ENCODE measurements at places on chromosomes 6 and 20.

- DNase-seq, result no peak
These were observed 116.0 kb downstream of the TRMT11 start for GRCh38 chr6:126102358-126102757.

- no peak for DNase-seq
These were observed 72.2 kb downstream of the CDH26 start for GRCh38 chr20:60030471-60030870.

GRCh38 chr20:9031991-9032390 lies 36.9 kb upstream of the PLCB4 start:
- no peak for DNase-seq

- DNase-seq, result no peak
These were observed 42.6 kb upstream of the SPDEF start for GRCh38 chr6:34598712-34599111.

DNA sequence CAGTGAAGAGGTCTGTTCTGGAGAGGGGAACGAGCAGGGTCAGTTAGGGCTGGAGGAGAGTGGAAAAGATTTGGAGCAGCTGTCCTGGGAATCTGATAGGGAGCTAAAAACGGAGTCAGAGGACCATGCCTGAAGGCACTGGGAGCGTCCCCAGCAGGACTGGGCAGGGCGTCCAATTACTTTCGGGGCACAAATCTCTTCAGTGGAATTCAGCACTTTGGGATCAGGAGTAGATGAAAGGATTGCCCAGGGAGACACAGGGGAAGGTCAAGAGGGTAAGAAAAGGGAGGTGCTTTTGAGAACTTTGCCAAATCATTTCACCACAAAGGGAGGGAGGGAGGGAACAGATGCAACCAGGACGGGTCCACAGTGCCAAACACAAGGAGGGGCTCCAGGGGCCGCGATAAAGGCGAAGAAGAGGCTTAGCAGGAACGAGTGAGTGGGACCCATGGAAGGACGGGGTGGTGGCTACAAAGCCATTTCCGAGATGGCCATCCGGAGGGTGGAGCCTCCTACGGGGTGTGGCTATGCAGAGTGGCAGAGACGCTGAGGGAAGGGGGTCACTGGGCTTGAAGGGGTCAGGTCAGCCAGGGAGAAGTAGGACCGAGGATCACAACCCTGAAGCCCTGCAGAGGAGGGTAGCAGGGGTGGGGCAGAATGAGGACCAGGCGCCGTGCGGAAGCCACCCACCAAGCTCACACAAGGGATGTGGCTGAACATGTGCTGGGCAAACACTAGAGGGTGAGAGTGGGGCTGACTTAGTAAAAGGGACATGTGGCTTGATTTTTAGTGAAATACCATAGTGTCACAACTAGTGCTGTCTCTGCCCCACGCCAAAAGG lies 180.0 kb upstream of the RREB1 start:
- no peak for DNase-seq

- peak; percentile 31 for DNase-seq
These were observed 314.1 kb upstream of the SGK1 start for GRCh38 chr6:134632024-134632423.

- DNase-seq, result no peak
These were observed 33.3 kb downstream of the ZC3H12D start for GRCh38 chr6:149451376-149452036.

- no peak for DNase-seq
These were observed 69.6 kb downstream of the GNAS-AS1 start for GRCh38 chr20:58781138-58781537.

DNA sequence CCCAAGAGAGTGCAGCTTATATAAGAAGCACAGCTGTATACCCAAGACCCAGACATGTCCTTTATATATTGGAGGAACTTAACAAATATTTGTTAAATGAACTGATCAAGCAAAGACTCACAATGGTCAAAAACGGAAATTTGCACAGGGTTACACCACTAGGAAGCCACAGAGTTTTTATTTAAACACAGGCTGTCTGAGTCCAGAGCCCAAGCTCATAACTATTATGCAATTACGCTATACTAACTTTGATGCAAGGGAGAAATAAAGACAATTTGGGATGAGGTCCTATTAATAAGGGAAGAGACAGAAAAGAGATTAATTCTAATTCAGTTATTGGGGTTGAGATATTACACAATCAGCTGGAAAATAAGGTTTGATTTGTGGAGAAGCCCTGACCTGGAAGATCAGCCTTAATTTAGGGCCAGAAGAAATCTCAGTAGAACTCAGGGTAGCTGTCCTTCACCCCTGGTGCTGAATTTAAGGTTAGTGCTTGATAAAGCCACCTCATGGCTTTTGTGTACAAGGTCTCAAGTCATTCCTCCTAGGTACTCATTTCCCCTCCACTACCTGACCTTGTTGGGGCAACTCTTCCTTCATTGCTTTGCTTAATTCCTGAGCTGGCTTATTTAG lies 10.5 kb upstream of the ZNF334 start:
- peak; percentile 16 for DNase-seq

GRCh38 chr20:57899554-57899953 lies 189.7 kb upstream of the PMEPA1 start:
- DNase-seq, result no peak

GRCh38 chr6:129679758-129680157 lies 30.2 kb downstream of the ARHGAP18 start:
- no peak for DNase-seq

- no peak for DNase-seq
These were observed 68.5 kb downstream of the FOXC1 start for GRCh38 chr6:1678201-1678600.

- no peak for DNase-seq
These were observed 10.8 kb downstream of the FNDC1 start for GRCh38 chr6:159180001-159180400.

DNA sequence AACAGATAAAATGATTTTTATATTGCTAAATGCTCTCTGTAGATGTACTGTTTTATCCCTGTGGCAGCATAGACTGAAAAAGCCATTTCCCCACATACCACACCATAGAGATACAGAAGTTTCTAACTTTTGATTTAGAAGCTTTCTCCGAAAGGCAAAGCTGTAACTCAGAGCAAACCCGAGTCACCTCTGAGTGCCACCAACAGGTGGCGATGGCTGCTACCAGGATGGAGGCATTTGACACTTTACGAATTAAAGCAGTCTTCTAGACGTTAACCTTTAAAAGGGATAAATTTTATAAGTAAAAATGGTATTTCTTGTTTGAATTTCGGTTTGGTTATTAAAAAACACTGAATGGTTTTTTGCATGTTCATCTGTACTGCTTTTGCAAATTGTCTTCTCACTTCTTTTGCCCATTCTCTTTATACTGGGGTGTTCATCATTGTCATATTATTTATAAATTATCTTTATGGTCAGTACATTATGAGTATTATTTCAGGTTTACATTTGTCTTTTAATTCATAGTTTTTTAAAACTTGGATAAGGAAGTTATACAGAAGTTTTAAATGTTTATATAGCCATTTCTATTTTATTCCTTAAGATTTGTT lies 201.0 kb upstream of the CEP162 start:
- peak; percentile 33 for DNase-seq

- DNase-seq, result no peak
These were observed 29.1 kb upstream of the SCRT2 start for GRCh38 chr20:704726-705125.

DNA sequence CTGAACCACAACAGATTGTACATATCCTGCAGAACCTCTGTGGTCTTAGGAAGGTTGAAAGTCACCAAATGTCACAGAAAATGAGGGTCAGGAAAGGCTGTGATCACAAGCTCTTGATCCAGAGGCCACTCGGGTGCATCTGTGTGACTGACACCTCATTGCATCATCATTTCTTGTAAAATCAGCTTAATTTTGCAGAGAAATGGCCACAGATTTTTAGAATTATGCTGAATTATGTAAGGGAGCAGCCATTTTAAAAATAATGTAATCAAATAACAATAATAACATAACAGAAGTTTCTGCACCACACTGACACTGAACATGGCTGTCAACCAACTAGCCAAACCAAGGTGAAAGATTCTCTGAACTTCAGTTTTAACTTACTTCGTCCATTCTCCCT lies 32.5 kb upstream of the PRND start:
- DNase-seq, result no peak

- DNase-seq, result no peak
These were observed 31.3 kb upstream of the PDE10A start for GRCh38 chr6:165694296-165694695.

DNA sequence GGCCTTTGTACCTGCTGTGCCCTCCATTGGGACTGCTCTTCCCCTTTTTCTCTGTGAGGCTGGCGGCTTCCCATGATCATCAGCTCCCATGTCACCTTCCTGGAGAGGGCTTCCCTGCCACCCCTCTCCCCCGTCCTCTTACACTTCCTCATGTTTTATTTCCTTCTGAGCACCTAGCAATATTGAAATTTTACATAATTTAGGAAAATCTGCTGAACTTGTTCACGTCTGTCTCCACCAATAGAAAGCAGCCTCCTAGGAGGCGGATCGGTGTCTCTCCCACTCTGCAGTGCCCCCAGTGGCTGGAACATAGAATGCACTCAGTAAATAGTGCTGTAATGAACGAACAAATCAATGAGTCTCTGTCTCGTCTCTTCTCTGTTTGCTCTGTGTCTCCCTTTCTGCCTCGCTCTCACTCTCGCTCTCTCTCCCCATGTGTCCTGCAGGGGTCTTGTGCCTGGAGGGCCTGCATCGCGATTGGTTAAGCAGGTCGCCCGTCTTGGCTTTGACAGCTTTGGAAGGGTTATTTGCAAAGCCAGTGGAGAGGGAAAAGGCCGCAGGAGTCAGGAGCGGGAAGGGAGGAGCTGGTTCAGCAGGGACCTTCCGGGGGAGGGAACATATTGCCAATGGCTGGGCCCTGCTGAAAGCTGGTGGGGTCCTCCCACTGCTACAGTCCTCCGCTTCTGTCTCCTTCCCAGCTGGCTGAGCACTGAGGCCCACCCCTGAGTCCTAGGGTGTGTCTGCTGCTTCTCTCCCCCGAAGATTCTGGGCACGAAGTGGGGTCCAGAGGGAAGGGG lies 12.1 kb upstream of the OCSTAMP start:
- peak; percentile 78 for DNase-seq
